ENCODE measurements at places on chromosomes 5 and 9.

DNA sequence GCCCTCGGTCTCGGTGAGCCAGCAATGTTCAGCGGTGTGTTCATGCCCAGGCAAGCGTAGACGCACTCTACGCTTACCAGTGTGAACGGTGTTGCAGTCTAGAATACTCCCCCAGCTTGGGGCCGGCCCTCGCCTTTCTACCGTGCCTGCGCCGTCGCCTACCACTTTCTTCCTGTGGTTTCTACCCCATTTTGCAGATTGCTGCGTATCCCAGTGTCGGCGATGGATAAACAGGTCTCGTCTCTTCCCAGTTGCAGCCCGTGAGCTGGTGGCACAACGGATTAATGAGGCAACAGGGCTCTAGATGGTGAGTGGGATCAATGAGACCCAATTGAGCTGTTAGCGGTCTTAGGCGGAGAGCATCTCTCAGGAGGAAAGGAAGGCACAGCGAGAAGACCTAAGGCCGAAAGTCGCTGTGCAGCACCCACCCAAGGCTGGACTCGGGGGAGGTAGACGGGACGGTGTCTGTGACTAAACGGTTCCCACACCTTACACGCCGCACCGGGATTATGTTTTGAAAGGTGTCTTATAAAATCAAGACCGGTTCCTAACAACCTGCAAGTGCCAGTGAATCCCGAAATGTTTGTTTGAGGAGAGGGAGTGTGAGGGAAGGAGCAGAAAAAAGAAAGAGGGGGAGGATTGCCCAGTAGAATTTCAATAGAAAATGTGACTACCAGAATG is 5.8 kb downstream of the OTP start:
- no peak for DNase-seq

DNA sequence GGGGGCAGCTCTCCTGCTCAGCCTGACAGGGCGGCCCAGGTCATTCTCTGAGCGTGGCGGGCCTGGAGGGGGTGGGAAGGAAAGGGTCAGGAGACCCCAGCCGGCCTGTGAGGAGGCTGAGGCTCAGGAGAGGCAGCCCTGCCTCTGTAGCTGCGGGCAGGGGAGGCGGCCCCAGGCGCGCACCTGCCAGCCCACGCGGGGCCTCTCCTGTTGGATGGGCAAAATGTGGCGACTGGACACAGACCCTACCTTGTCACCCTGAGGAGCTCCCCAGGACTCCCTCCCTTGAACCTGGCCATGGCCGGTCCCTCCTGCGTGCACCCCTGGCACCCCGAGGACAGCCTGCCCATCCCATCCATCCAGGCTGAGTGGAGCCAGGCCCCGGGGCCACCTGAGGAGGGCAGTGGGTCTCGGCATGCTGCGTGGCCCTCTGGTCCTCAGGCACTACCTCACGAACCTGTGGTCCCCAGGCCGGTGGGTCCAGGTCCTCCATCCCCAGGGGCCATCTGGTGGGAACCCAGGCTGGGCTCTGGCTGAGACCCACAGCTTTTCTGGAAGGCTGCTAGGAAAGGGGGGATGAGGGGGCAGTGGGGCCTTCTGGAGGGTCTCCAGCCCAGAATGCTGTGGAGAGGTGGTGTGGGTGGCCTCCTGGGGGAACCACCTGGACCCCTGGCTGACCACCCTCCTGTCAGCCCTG is 15.1 kb upstream of the NRARP start:
- no peak for DNase-seq

DNA sequence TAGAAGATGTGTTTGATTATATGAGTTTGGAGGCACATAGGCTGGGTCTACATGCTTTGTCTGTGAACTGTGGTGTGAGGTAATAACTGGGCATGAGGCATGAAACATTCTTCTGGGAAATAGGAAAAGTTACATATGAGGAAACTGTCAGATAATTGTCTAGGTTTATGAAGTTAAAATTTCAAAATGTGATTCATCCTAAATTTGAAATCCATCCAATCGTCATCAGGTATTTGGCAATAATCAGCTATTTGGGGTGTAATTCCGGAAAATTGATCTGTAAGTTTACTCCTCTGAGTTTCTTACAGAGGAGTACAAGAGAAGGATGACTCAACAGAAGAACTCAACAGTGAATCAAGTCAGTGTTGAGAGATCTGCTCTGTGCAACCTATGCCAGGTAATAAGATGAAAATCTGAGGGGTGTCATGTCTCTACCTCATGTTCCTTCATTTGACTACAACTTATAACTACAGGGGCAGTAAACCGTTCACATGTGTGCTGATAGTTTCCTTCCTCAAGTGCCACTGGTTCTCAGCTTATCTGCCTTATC is 1171.6 kb upstream of the CDH18 start:
- DNase-seq: no peak

GRCh38 chr9:120886490-120886967 is 9.5 kb upstream of the PHF19 start:
- no peak for DNase-seq

DNA sequence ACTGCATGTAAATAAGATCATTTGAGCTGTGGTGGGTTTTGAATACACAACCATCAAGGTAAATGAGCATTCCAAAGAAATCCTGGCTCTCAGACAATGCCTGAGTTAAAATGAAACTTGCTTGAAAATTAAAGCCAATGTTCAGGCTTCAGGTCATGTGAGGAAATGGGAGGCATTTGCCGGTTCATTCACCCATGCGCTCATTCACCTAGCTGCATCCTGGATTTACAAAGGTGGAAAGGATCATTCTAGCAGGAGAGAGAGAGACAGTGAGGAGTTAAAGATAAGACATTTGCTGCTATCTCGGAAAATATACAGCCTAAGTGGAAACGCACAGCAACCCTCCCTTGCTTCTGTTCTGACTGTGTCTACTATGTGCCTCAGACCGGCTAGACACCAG is 143.8 kb upstream of the KLF4 start:
- no peak for DNase-seq

GRCh38 chr5:169933127-169933526 is 47.2 kb downstream of the INSYN2B start:
- no peak for DNase-seq

DNA sequence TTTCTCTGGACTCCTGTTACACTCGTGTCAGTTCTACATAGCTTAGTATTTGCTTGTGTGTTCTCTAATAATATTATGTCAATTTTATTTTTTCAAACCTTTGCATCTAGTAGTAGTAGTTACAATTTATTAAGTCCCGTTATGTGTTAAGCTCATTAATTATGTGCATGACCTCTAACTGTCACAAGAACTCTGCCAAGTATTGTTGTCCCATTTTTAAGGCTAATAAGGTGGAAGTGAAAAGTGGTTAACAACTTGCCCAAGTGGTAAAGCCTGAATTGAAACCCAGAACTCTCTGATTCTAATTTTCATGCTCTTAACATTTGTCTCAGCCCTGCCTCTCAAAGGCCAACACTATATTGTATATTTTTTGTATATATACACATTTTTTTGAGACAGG is 221.6 kb downstream of the DMRT2 start:
- DNase-seq: no peak

GRCh38 chr9:97970165-97970564 is 13.0 kb upstream of the ANP32B start:
- DNase-seq: no peak

- DNase-seq: no peak
Observed at GRCh38 chr5:89246252-89246651, 363.3 kb upstream of the MEF2C start.

DNA sequence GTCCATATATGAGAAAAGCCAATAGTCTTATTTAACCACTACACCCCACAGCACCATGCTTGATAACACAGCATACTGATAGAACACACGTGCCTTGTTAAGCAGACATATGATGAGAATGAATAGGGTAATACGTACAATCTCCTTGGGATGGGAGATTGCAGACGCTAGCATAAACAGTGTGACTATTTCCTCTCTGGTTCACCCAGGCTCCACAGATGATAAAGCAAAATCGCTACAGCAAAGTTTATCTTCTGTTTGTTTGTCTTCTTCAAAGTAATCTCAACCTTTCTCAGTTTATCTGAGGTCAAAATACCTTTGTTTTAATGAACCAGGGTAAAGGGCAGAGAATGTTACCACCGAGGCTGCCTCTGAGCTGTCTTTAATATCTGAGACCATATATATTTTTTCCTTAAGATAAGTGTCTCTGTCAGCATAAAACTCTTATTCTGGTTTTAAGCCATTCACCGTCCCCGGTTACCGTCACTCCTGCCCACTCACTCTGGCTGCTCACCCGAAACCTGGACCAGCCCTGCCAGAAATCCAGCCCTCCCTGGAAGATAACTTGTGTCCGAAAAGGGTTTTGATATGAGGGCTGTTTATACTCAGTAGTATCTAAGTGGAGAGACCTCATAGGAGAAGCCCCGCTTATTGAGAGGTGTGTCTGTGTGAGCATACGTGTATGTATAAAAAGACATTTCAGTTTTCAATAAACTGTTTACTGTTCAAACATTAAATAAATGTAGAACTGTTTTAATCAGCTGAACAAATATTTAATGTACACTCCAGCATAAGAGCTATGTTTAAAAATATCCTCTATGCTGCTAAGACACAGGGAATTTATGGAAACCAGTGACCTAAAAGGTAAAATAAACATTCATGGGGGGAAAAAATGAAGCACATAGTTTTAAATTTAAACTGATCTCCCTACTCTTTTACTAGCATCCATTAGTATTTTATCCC is 465.4 kb downstream of the RASEF start:
- DNase-seq: no peak

GRCh38 chr5:8505196-8505595 is 636.2 kb downstream of the MTRR start:
- no peak for DNase-seq

- no peak for DNase-seq
Observed at GRCh38 chr9:104903609-104904008, 24.3 kb downstream of the ABCA1 start.

DNA sequence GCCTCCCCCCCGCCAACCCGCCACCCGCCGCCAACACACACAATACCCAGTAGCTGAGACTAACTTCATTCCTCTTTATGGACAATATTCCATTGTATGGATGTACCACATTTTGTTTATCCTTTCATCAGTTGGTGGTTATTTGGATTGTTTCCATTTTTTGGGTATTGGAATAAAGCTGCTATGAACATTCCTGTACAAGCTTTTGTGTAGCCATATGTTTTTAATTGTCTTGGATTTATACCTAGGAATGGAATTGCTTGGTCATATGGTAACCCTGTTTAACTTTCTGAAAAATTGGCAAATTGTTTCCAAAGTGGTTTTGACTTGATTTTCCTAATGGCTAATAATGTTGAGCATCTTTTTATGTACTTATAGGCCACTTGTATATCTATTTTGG is 4.9 kb upstream of the UBTD2 start:
- DNase-seq: no peak

GRCh38 chr9:70165006-70165602 is 93.7 kb upstream of the SMC5 start:
- no peak for DNase-seq

GRCh38 chr5:168713051-168713450 is 133.9 kb upstream of the PANK3 start:
- no peak for DNase-seq

DNA sequence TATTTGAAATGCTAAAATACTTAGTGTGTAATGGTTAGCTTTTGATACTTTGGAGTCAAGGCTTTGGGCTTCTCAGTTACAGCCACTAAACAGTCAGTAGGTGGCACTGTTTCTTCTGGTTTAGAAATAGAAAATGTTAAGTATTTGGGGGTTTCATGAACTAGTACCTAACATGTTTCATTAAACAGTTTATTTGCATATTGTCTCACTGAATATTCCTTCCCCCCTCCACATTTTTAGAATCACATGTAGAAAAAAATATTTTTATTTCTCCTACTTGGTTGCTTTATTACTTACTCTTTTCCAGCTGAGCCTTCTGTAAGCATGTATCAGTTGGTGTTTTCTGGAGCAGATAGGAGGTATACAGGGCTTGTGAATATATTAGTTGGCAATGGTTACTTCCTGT is 48.0 kb downstream of the IPO11 start:
- DNase-seq: peak; percentile 20

DNA sequence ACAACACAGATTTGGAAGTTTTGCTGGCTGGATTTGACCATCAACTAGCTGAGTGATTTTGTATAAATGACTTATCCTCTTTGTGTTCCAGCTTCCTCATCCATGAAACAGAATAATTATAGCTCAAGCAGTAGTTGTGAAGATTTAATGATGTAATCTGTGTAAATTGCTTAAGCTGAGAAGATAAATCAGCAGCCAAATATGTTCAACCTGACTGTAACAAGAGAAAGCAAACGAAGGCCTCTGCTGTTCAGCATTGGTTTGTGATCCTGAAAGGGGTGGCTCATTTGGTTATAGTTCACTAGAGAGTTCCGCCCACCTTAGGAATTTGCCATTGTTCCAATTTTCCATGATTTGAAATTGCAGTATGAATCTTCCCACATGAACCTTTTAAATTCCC is 75.7 kb upstream of the CCDC112 start:
- no peak for DNase-seq

- DNase-seq: no peak
Observed at GRCh38 chr9:100196828-100197227, 97.8 kb downstream of the INVS start.

GRCh38 chr5:38878391-38879077 is 32.7 kb downstream of the OSMR start:
- no peak for DNase-seq

DNA sequence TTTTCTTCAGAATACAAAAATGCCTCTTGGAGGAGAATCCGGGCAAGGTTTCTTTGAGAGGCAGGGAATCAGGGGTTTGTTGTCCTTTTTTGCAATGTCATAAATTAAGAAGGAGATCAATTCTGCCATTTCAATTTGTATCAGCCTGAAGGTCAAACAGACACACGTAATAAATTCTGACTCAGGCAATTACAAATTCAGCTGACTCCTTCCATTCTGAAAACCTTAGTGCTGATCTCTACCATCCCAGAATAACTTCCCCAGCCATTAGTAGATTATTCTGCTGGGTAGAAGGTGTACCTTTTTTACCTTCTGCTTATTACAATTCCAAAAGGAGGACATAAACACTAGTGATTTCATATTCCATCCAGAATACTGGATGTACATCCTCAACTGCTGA is 516.6 kb downstream of the AGTPBP1 start:
- DNase-seq: no peak

DNA sequence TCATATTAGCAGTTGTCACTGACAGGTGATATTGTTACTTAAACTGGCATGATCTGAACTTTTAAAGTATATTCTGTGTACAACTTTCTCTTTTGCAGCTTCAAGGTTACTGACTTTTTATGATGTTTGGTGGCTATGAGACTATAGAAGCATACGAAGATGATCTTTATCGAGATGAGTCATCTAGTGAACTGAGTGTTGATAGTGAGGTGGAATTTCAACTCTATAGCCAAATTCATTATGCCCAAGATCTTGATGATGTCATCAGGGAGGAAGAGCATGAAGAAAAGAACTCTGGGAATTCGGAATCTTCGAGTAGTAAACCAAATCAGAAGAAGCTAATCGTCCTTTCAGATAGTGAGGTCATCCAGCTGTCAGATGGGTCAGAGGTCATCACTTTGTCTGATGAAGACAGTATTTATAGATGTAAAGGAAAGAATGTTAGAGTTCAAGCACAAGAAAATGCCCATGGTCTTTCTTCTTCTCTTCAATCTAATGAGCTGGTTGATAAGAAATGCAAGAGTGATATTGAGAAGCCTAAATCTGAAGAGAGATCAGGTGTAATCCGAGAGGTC is 5.9 kb downstream of the ZCCHC7 start:
- no peak for DNase-seq
